Stimulated activated CD4-positive, alpha-beta T cell treated with anti-CD3 and anti-CD28 coated beads, Interleukin-15, amount 100 ng/mL, for 24 hours (primary cell): ENCODE measurements at places on chromosomes 2 and 18.

DNA sequence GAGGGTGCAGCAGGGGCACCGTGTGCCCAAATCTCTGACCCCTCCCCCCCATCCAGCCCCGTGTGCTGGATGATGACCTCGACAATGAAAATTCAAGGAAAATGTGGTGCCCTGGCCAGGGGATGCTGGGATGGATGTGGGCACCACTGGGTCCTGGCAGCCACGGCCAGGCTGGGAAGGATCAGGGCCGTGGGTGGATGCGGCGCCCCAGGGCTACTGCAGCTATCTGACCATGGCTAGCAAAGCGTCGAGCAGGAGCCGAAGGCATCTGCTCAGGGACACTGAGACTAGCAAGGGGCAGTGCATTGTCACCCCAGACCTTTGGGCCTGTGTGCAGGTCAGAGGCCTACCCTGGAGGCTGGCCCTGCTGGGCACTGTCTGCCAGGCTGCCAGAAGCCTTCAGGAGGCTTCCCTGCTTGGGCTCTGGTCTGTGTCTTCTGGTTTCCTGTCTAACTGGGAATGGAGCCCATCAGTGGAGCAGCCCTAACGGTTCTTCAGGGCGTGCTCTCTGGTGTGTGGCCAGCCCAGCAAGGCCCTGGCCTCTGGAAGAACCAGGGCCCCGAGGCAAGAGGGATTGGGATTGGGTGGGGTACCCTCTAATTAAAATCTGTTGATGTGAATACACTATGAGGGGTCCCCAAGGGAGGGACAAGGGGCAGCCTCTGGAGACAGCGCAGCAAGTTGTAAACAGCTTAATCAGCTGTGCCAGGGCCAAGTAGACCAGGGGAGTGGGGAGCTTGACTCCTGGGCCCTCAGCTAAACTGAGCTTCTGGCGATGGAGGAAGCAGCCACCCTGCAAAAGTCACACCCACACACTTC is 98.0 kb downstream of the STPG4 start:
- DNase-seq = no peak

- peak; percentile 25 for DNase-seq
These were observed 59.9 kb upstream of the REG3A start for GRCh38 chr2:79219383-79219988.

GRCh38 chr2:174835797-174836255 is 71.6 kb upstream of the CHRNA1 start:
- DNase-seq = peak; percentile 73

DNA sequence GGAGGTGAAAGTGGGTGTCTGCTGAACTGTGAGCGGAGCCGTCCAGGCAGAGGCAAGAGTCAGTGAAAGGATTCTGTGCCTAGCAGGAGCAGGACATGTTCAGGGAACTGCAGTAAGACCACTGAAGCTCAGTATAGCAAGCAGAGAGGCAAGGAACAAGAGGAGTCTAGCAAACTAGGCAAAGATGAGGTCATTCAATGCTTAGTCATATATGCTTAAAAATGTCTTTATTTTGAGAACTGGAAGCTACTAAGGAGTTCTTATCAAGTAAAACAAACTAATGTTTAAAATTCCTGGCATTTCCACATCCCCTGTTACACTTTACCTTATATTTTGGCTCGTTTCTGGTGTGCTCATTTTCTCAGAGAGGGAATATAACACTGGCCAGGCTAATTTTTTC is 913.4 kb downstream of the CBLN2 start:
- DNase-seq = no peak

GRCh38 chr2:33913071-33913616 is 314.0 kb upstream of the FAM98A start:
- no peak for DNase-seq

- no peak for DNase-seq
These were observed 162.0 kb upstream of the HAAO start for GRCh38 chr2:42954227-42954962.

DNA sequence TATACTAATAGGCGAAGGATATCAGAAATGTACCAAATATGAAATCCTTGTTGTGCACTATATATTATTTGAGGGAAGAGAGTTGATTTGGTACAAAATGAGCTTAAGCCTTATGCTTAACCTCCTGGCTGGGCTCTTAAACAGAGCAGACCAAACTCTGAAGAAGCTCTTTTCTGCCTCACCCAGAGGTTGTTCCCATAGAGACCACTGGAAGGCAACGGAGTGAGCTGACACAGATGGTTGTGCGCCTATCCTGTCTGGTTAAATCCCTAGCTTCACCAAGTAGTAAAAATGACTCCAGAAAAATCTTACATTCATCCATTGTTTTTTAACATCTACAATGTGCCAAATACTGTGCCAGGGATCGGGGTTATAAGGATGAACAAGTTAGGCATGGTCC is 55.9 kb upstream of the NOL4 start:
- DNase-seq = no peak

DNA sequence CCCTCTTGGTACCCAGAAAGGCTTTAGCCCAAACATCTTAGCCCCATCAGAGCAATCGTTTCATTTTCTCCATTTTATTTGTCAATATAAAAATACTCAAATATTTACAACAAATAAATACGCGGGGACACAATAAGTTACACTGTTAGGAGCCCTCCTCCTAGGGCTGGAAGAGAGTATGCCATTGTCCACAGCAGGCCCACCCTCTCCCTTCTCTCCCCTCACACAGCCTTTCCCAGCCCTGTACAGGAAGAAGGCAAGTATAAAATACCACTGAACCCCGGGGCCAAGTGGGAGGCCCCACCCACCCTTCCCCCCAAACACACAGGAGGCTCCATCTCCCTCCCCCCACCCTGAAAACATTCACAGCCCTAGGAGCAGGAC is 1.9 kb upstream of the ANKRD39 start:
- DNase-seq = no peak

DNA sequence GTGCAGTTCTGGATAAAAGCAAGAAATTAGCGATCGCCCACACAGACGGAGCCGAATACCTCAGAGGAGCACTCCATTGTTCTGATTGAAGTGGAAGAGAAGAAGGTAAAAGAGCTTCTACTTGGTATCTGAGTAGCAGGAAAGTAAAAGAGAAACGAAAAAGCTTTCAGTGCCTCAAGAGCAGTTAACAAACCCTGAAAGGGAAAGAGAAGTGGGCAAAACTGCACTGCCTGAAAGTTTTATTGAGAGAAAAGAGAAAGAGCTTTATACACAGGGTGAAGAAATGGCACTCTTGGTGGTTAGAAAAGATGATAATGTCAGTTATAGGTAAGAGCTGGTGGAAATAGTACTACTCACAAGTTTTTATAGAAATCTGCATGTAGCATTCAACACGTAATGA is 192.8 kb downstream of the CDCA7 start:
- DNase-seq = no peak

DNA sequence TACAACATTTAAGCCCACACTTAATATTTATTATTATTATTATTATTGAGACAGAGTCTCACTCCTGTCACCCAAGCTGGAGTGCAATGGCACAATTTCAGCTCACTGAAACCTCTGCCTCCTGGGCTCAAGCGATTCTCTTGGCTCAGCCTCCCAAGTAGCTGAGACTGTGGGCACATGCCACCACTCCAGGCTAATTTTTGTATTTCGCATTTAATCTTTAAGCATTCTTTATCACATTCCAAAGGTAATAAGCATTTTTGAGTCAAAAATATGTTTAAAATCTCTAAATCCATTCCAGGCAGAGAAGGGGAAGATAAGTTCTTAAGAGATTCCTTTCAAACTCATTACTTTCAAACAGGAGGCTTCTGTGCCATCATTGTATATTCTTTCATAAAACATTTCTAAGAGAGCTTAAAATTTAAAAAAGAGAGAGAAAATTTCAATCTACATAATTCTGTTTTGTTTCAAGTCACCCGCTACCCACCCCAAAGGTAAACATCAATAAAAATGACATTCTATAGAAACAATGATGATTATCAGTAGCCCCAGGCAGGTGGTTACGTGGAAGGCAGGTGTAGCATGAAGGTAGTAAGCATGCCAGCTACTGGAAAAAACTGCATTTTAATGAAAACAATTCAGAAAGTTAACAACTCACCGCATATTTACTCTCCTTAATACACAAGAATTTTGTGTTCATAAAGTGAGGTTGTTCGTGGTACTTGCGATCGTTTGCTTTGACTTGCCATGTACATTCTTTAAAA is 84.4 kb upstream of the NARS1 start:
- no peak for DNase-seq

DNA sequence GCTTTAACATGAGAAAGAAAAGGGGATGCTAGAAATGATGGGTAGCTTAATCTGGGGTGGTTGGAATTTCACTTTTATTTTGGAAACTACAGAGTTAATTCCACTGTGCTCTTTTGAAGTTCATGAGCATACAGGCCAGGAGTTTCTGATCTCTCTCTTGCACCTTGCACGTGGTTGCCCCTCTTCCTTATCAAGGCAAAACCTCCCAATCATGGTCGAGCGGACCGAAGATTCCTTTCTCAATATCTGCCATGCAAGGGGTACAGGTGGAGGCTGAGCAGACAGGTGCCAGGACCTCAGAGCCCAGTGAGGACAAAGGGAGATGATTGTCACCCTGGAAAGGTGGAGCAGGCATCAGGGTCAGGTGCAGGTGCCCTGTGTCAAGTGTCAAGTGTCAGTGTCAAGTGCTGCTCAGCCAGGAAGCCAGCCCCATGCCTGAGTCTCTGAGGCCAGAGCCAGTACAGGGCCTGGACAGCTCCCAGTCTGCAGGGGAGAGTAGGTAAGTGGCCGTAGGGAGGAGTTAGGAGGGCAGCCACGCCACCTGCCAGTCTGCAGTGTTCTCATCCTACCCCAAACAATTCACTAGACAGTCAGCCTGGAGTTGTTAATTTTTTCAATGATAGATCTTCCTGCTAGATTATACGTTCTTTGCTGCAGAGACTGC is 42.2 kb downstream of the LPIN1 start:
- no peak for DNase-seq

DNA sequence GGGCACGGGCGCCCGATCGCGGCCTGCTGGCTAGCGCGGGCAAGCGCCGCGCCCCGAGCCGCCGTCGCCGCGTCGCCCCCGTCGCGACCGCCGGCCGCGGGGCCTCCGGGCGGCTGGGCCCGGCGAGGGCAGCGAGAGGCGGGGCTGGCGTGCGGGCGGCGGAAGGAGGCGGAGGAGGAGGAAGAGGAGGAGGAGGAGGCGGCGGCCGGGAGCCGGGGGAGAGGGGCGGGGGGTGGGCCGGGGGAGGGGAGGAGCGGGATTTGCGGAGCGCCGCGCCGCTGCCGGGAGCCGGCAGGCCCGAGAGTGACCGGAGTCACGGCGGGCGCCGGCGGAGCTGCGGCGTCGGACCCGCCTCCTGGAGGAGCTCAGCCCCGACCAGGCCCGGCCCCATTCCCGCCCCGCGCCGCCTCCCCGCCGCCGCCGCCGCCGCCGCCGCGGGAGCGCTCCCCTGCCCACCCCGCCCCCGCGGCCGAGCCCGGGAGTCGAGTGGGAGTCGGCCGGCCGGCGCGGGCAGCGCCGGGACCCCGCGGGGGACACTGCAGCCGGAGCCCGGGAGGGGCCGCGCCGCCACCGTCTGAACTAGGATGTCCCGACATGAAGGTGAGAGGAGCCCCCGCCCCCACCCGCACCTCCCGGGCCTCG is at the start of gene KCMF1:
Gene KCMF1, plus strand, starts transcription at position 294 of the 642 bp plus-strand sequence. Its CDS starts 291 bp downstream, at position 585.
- peak; percentile 86 for DNase-seq

GRCh38 chr2:182078988-182079602 is 93.4 kb downstream of the PPP1R1C start:
- DNase-seq = no peak

GRCh38 chr18:415617-416612 is 84.6 kb downstream of the COLEC12 start:
- DNase-seq = no peak

DNA sequence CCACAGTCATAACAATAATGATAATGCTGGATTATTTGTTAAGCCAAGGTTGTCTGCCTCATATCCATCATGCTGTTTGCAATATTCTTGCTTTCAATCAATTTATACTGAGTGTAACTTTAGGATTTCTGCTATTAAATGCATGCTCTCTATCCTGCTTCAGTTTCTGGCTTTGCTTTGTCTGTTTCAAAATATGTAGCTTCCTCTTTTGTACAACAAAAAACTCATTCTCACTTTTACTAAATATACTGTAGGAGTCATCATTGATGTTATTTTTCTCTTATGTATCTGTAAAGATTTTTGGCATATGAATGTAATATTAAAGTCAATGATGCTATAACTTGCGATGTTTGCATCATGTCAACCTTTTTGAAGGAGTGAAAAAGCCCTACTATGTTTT is 149.3 kb downstream of the GPD2 start:
- no peak for DNase-seq

DNA sequence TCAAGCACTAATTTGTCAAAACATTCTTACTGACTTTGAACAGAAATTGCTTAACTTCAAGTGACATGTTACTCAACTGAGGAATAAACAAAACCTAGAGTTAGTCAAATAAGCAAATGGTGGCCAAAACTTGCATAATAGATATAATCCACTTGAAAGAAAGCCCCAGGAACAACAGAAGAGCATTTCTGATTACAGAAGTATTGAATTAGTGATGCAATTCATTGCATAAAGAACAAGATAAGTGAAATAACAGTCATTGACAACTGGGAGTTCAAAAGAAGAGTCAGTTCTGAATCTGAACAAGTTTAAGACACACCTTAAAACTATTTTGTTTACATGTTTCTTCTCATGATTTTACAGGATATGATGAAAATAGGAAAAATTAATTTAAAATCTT is 30.8 kb downstream of the COBLL1 start:
- DNase-seq = no peak

DNA sequence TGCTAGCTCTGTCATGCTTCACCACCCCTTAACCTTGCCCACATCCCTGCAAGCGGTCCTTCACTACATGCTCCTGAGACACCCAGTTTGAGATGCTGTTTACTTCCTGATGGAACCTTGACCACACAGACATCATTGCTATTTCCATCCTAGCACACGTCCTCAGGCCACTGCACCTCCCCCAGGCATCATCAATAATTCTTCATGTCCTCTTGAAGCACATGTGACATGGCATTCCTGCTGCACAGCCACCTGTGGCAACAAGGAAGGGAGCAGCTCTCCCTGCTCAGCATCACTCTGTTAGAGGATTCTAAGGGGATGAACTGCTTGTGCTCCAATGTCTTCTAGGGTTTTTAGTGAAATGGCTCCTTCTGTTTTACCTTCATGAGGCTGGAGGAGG is 26.1 kb upstream of the ST3GAL5 start:
- no peak for DNase-seq

DNA sequence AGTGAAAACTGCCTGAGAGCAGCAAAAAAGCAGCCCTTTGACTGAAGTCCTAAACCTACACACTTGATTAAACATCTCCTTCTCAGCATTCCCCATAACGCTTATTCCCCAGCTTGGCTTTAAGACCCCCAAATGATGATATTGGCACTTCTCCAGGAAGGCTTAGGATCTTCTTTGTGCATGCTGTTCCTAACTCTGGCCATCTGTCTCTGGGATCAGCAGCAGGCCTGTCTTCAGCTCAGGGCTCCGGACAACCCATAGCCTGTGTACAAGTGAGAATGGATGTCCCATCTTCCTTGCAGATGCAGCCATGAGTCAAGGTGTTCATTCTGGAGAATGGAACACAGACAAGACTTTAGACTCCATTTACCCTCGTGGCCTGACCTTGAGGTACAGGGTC is 81.6 kb upstream of the TMEM17 start:
- DNase-seq = no peak

- peak; percentile 79 for DNase-seq
These were observed 85.1 kb upstream of the ATL2 start for GRCh38 chr2:38462121-38462661.
